ENCODE measurements at places on chromosomes 2 and 18.
A peak's percentile ranks its signal among the peaks of the same experiment; 100 is the strongest.

- DNase-seq: no peak
Observed at GRCh38 chr2:174211954-174212353, 36.4 kb downstream of the OLA1 start.

- DNase-seq: no peak
Observed at GRCh38 chr2:112081262-112081661, 26.2 kb downstream of the TMEM87B start.

- no peak for DNase-seq
Observed at GRCh38 chr2:227616631-227617030, 667 bp upstream of the SCYGR4 start.

DNA sequence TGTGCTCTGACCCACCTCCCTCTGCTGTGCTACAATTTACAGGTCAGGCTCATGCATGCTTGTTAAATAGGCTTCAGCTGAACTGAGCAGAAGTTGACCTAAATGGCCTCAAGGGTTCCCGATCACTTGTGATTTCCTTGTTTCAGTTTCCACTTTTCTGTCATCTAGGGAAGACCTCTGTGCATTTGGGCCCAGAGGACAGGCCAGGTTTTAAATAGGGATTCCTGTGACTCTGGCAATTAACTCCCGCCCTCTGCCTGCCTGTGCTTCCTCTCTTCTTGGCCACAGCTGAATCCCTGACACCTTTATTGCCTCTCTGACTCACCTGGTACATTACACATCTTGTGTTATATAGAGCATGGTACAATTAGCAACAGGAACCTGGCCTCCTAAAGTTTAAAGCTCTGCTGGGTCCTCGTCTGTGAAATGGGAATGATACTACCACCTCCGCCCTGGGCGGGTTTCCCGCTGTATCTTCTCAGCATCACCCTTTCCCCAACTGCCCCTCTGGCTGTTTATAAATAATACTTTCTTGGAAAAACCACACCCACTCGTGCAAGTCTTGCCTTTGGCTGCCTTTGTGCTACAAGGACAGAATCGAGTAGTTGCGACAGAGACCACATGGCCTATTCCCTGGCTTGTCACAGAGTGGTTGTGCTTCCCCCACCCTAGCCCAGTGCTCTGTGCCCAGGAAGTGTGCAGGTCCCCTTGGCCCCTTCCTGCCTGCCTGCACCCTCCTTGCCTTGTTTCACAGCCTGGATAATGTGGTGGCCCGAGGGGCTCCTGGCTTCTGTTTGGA, 7.9 kb downstream of the CABLES1 start:
- no peak for DNase-seq

GRCh38 chr2:229434187-229434586, 163.1 kb upstream of the PID1 start:
- no peak for DNase-seq

GRCh38 chr2:202299712-202300111, 34.1 kb downstream of the NOP58 start:
- no peak for DNase-seq

GRCh38 chr2:147449323-147449991, 395.4 kb upstream of the ACVR2A start:
- peak; percentile 18 for DNase-seq

DNA sequence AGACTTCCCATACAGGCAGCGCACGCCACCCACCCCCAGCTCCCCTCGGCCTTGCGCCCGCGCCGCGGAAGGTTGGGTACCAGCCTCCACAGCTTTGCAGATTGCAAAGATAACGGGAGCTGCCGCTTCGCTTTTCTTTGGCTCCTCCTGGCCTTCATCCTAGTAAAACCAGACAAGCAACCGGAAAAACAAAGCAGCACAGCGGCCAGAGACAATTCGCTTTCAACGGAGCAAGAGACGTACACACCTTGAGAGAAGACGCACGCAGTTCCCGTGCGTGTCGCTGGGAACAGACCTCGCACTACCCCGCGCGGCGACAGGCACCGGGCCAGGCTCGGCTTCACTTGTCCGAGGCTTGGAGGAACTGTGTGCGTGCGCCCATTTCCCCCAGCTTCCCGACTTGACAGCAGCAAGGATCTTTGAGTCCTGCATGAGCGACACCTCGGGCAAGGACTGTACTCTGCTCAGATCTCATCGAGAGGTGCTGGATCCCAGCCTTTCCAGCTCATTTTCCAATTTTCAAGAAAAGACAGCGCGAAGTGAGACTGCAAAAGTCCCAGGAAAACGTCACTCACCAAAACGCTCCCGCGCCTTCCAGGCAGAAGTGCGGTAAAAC, 964 bp downstream of the ZBTB7C start:
- DNase-seq: no peak

DNA sequence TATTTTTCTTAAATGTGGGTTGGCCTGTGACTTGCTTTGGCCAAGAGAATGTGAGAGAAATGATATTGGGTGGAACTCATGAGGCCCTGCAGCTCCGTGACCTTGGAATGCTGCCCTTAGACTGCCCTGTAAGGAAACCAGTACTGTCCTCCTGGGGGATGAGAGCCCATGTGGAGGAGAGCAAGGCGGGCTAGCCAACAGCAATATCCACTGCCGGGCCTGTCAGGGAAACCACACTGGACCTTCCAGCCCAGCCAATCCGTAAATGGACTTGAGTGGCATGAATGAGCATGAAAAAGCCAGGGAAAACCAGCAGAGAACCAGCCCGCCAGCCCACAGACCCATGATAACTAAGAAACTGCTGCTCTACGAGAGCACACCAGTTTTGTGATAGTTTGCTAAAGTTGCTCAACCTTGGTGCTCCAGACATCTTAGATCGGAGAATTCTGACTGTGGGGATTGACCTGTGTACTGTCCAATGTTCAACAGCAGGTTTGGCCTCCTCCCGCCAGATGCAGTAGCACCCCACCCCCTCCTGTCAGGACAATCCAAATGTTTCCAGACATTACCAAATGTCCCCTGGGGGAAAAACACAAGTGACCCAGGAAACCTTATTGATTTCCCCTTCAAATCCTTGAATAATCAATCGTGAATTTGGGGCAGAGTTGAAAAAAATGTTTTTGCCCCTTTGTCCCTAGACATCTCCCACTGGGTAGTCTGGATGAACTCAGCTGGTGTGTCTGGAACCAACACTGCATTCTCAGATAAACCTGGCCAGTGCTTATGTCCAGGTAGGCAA, 27.2 kb downstream of the ALPK2 start:
- DNase-seq: no peak

DNA sequence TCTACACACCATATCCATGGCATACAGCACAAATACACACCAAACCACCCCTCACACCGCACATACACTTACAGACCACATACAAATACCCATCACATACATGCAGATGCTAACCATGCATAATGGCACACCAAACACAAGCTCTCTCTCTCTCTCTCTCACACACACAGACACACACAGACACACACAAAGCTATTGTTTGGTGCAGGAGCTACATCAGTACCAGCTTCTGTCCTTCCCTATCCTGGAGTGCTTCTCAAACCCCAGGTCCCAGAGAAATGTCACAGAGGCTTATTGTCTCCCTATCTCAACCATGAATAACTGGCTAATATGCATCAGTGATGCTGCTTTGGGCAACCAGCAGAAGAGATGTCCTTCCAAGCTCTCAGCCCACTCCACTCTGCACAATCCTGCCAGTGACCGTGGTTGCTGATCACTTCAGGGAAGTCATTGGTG, 36.5 kb upstream of the ST3GAL5 start:
- DNase-seq: no peak

DNA sequence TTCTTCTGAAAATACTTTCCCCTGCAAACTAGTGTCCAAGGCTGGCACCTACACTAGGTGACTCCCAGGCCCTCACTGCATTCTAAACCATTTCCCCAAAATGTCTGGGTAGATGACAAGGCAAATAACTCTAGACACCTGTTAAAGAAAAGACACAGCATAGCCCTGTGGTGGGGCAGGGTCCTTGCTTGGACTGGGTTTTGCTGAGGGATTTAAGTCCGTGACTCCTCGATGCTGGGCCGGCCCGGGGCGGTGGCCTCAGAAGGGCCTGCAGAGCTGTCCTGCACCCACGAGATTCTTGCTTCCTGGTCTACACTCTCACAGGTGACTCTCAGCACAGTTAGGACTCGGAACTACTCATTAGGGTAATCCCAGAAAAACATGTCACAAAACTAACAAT, 55.2 kb downstream of the MBP start:
- DNase-seq: no peak
